Right renal cortex interstitium (tissue), 3 donors: ENCODE measurements at places on chromosomes 7 and 10. TPM values are rescaled to one million over a fixed set of nuclear protein-coding genes. Genes with fewer than 3 reads are reported as not detected.

The LOXL4 gene
- polyA plus RNA-seq, result 3.9 TPM

The OLAH gene
- 0.83 TPM for polyA plus RNA-seq

The MPP7 gene
- polyA plus RNA-seq, result 7.5 TPM

The GNAI1 gene
- polyA plus RNA-seq, result 123 TPM

The LRRC61 gene
- 19.8 TPM for polyA plus RNA-seq

The FGF8 gene
- 7.3 TPM for polyA plus RNA-seq

The RBP3 gene
- 0.15 TPM for polyA plus RNA-seq

The CAMK2B gene
- 1.6 TPM for polyA plus RNA-seq

The FAM170B gene
- not detected for polyA plus RNA-seq

The ACTL6B gene
- polyA plus RNA-seq, result not detected

The FXYD4 gene
- 0.71 TPM for polyA plus RNA-seq

The TMEM270 gene
- not detected for polyA plus RNA-seq

The ANKRD61 gene
- polyA plus RNA-seq, result 0.54 TPM

The ADRB1 gene
- 0.10 TPM for polyA plus RNA-seq

The TMEM229A gene
- 0.12 TPM for polyA plus RNA-seq

The HOXA10 gene
- polyA plus RNA-seq, result 142 TPM

The ACHE gene
- polyA plus RNA-seq, result 3.2 TPM

The FAM25G gene
- not detected for polyA plus RNA-seq
